ENCODE measurements at places on chromosomes 5 and 9. TPM values are rescaled to one million over a fixed set of nuclear protein-coding genes. Genes with fewer than 3 reads are reported as not detected.

GRCh38 chr9:28929433-28929832 is 1356.2 kb upstream of the C9orf72 start:
- no peak overlapping the region for H3K4me3 ChIP-seq
- H3K4me1 ChIP-seq, result no peaks in the 10 kb centered on the region
- no peak for DNase-seq
- H3K27ac ChIP-seq, result no peak overlapping the region
- H3K36me3 ChIP-seq, result no peaks in the 10 kb centered on the region
- H3K27me3 ChIP-seq, result no peaks in the 10 kb centered on the region

GRCh38 chr9:22111176-22111953 is 102.3 kb upstream of the CDKN2B start:
- H3K27ac ChIP-seq, result no peak overlapping the region
- H3K4me3 ChIP-seq, result no peak overlapping the region
- no peaks in the 10 kb centered on the region for H3K4me1 ChIP-seq
- DNase-seq, result no peak
- peaks cover 6% of the 10 kb centered on the region for H3K27me3 ChIP-seq

GRCh38 chr9:2574203-2574602 is 47.4 kb upstream of the VLDLR start:
- H3K4me3 ChIP-seq, result no peak overlapping the region
- H3K36me3 ChIP-seq, result no peaks in the 10 kb centered on the region
- no peaks in the 10 kb centered on the region for H3K4me1 ChIP-seq
- no peak overlapping the region for H3K27ac ChIP-seq

The HARS1 gene
- 39.7 TPM for polyA plus RNA-seq

The SPINK4 gene
- not detected for polyA plus RNA-seq

DNA sequence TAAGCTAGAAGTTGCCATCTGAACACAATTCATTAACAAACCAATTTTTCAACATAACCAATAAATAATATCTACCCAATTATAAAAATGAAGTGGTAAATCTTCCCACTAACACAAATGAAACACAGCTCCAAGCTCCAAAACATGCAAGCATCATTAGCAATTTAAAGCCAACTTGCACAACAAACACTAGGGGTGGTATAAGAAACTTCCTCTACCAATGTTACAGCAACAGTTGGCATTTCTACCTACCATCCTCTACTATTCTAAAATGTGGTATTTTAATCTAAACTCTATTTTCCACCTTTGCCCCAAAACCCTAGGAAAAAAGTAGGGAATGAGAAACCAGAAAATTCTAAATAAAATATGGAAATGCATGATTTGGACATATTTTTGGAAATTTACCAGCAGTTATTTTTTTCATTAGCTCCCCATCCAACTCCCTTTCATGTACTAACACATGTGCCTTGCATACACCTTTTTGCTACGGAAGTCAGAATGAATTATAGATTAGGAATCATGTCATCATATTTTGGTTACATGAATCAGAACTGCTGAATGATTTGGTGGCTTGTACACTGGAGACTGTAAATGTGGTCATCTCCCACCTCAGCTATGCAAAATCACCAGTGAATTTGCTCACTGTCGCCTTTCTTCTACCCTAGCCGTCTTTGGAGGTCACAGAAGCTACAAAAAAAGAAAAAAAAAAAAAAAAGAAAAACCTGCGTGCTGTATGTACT is 4.1 kb downstream of the NR6A1 start:
- peaks cover 39% of the 10 kb centered on the region for H3K27me3 ChIP-seq
- H3K36me3 ChIP-seq, result no peaks in the 10 kb centered on the region
- DNase-seq, result no peak
- H3K27ac ChIP-seq, result no peak overlapping the region
- no peak overlapping the region for H3K4me3 ChIP-seq

The PRUNE2 gene
- 0.18 TPM for polyA plus RNA-seq

DNA sequence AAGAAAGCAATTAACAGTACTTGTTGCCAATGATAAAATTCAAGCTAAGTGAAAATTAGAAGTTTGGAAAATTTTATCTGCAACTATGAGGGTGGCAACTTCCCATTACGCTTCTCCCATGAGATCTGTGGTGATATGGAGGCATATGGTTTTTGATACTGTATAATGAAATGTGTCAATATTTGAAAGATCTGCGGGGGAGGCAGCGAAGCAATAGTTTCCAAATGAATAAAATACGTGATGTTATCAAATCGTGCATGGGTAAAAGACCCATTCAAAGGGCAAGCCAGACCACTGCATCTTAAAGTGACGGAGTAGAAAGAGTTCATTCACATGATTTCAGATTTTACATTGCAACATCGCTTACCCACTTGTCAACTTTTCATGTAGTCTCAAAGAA is 20.9 kb upstream of the BOD1 start:
- H3K27me3 ChIP-seq, result no peaks in the 10 kb centered on the region
- peaks cover 9% of the 10 kb centered on the region for H3K4me1 ChIP-seq
- DNase-seq, result no peak
- H3K4me3 ChIP-seq, result no peak overlapping the region
- no peaks in the 10 kb centered on the region for H3K36me3 ChIP-seq

GRCh38 chr9:127059765-127060361 is 62.6 kb downstream of the ANGPTL2 start:
- no peak overlapping the region for H3K4me3 ChIP-seq
- DNase-seq, result no peak
- H3K27ac ChIP-seq, result peak overlapping the region; percentile 28
- peaks cover 10% of the 10 kb centered on the region for H3K36me3 ChIP-seq

DNA sequence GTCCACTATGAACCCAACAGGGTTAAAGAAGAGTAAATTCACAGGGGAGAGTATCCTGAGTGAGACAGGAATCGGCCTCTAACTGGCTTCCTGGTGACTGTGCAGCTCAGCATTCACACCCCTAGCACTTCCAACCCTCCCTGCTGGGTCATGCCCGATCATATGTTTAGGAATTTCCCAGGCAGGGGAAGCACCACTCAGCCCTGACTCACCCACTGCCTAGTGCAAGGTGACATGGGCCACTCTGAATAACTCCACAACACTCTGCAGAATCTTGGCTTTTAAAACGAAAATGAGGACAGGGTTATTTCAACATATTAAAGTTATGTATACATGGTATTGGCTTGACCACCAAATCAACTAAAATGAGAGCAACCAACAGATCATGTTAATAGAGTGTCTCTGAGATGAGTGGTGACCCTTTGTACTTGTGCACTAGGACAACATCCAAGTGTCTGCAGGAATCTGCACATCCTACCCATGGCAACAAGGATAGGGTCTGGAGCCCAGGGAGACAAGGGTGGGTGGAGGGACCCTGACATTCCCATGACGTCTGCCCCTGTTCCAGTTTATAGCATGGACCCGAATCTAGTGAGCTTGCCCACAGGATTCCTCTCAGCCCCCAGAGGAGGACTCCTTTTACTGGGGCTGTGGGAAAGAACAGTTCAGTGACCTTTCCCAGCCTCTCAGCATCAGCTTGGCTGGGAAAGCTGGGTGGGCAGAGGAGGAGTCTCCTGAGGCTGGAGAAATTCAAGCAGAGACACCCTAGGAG is 485.8 kb downstream of the SEMA5A start:
- no peak overlapping the region for H3K4me3 ChIP-seq
- no peaks in the 10 kb centered on the region for H3K36me3 ChIP-seq
- no peaks in the 10 kb centered on the region for H3K27me3 ChIP-seq
- no peak overlapping the region for H3K27ac ChIP-seq
- peaks cover 2% of the 10 kb centered on the region for H3K4me1 ChIP-seq

DNA sequence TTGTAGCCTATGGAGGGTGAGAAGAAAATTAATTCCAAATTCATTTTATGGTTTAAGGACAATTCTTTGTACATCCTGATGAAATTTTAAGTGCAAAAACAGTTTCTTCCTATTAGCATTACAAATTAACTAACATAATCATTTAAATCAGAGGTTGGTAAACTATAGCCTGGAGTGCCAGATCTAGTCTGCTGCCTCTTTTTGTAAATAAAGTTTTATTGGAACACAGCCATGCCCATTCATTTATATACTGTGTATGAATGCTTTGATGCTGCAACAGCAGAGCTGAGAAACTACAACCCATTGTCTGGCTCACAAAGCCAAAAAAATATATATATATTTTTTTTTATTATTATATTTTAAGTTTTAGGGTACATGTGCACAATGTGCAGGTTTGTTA is 80.2 kb downstream of the FNIP1 start:
- no peaks in the 10 kb centered on the region for H3K27me3 ChIP-seq
- peaks cover 54% of the 10 kb centered on the region for H3K36me3 ChIP-seq
- H3K4me3 ChIP-seq, result no peak overlapping the region
- H3K27ac ChIP-seq, result no peak overlapping the region

DNA sequence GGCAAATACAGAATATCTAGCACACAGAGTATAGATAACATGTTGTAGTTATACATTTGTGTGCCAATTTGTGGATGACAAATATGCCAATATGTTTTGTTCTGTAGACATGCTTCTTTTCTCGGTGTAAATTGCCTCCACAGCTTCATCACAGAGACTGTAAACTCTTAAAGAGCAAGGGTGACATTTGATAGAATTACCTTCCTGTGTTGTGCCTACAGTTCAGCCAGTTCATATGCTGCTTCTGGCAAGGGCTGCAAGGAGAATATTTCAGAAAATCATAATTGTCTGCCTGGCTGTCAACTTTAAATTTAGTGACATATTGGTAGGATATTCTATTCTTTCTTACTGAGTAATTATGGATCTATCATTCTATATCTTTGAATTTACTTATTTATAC is 155.1 kb downstream of the MAT2B start:
- DNase-seq, result no peak
- H3K27ac ChIP-seq, result no peak overlapping the region
- H3K4me3 ChIP-seq, result no peak overlapping the region
- peaks cover 8% of the 10 kb centered on the region for H3K27me3 ChIP-seq

The CTNNA1 gene
- polyA plus RNA-seq, result 24.9 TPM

The FUT7 gene
- 2.0 TPM for polyA plus RNA-seq

The CMYA5 gene
- polyA plus RNA-seq, result not detected

- H3K27ac ChIP-seq, result no peak overlapping the region
- no peaks in the 10 kb centered on the region for H3K36me3 ChIP-seq
These were observed 71.5 kb downstream of the SLIT3 start for GRCh38 chr5:169229342-169229892.

DNA sequence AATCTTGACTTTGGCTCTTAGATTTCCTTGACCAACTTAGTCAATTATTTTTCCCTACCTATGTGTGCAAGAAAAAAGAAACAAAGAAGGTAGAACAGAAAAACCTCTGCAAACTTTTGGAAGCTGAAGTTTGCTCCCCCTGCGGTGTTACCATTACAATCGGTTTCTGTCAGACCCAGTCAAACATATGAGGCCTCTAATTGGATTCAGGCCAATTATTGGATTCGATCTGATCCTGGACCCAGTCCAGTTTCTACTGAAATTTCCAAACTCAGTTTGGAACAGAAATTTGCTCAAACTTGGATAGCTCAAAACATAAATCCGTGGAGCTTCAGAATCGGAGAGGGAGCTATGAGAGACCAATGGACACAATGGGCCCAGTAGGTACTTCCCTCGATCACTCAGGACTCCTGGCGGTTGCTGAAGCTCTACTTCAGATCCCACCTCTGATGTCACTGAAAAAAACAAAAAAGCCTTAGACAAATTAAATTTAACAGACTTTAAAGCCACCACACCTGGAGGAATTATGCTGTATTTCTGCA is 523.9 kb downstream of the DMRTA1 start:
- H3K4me3 ChIP-seq, result no peak overlapping the region
- no peak for DNase-seq
- no peaks in the 10 kb centered on the region for H3K36me3 ChIP-seq
- H3K4me1 ChIP-seq, result no peaks in the 10 kb centered on the region
- no peak overlapping the region for H3K27ac ChIP-seq

The ACOT12 gene
- not detected for polyA plus RNA-seq

GRCh38 chr5:155027993-155028629 is 14.6 kb downstream of the KIF4B start:
- H3K4me3 ChIP-seq, result no peak overlapping the region
- DNase-seq, result no peak
- no peaks in the 10 kb centered on the region for H3K36me3 ChIP-seq
- H3K27ac ChIP-seq, result no peak overlapping the region
- peaks cover 19% of the 10 kb centered on the region for H3K27me3 ChIP-seq

GRCh38 chr9:98332405-98332831 is 77.0 kb upstream of the TBC1D2 start:
- H3K36me3 ChIP-seq, result peaks cover 8% of the 10 kb centered on the region
- no peak overlapping the region for H3K4me3 ChIP-seq
- DNase-seq, result no peak
- no peak overlapping the region for H3K27ac ChIP-seq

DNA sequence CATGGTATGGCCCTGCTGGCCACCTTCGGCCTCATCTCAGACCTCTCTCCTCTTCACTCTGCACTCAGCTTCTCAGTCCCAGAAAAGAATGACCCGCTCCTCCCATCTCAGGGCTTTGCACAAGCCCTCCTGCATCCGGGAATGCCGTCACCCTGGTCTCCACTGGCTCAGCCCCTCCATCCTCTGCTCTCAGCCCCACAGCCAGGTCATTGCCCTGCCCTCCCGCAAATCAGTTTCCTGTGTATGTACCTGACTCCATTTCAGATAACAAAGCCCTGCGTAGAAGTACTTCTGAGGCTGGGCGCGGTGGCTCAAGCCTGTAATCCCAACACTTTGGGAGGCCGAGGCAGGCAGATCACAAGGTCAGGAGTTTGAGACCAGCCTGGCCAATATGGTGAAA is 28.9 kb upstream of the EEIG1 start:
- peaks cover 9% of the 10 kb centered on the region for H3K36me3 ChIP-seq
- H3K27ac ChIP-seq, result no peak overlapping the region
- no peak overlapping the region for H3K4me3 ChIP-seq
- H3K27me3 ChIP-seq, result no peaks in the 10 kb centered on the region

DNA sequence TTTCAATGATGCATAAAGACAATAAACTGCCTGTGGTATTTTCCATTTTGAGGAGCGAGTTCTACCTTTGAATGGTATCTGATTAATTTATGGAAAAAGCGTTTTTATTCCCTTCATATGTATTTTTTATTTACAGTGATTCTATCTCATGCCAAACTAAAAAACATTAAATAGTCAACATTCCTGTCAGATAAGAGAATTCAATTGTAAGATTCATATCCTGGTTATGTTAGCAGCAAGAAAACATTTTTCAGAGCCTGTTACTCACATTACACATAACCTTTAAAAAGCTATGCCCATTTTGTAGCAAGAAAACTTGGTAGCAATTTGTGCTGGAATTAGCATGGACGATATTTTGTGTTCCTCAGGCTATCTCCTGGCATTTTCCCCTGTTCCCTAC is 55.1 kb upstream of the PRLR start:
- no peaks in the 10 kb centered on the region for H3K27me3 ChIP-seq
- no peak for DNase-seq
- no peaks in the 10 kb centered on the region for H3K36me3 ChIP-seq
- H3K4me1 ChIP-seq, result no peaks in the 10 kb centered on the region
- no peak overlapping the region for H3K27ac ChIP-seq
- H3K4me3 ChIP-seq, result no peak overlapping the region

GRCh38 chr5:112087222-112087621 is 330.2 kb upstream of the NREP start:
- no peak overlapping the region for H3K4me3 ChIP-seq
- no peaks in the 10 kb centered on the region for H3K36me3 ChIP-seq
- H3K27me3 ChIP-seq, result no peaks in the 10 kb centered on the region
- no peak for DNase-seq
- no peak overlapping the region for H3K27ac ChIP-seq
- H3K4me1 ChIP-seq, result no peaks in the 10 kb centered on the region

- H3K36me3 ChIP-seq, result peaks cover 21% of the 10 kb centered on the region
- H3K27me3 ChIP-seq, result no peaks in the 10 kb centered on the region
- no peak overlapping the region for H3K27ac ChIP-seq
- H3K4me3 ChIP-seq, result no peak overlapping the region
- DNase-seq, result no peak
- H3K4me1 ChIP-seq, result no peaks in the 10 kb centered on the region
These were observed 39.4 kb downstream of the RNF44 start for GRCh38 chr5:176497852-176498251.

The DOLPP1 gene
- polyA plus RNA-seq, result 5.9 TPM

- peaks cover 66% of the 10 kb centered on the region for H3K4me1 ChIP-seq
- no peaks in the 10 kb centered on the region for H3K36me3 ChIP-seq
- peak overlapping the region; percentile 97 for H3K4me3 ChIP-seq
- peak overlapping the region; percentile 94 for H3K27ac ChIP-seq
These were observed 2.3 kb downstream of the UHRF2 start for GRCh38 chr9:6415266-6415665.

The PCDHB3 gene
- polyA plus RNA-seq, result not detected
